ENCODE measurements at places on chromosomes 16 and 17.

DNA sequence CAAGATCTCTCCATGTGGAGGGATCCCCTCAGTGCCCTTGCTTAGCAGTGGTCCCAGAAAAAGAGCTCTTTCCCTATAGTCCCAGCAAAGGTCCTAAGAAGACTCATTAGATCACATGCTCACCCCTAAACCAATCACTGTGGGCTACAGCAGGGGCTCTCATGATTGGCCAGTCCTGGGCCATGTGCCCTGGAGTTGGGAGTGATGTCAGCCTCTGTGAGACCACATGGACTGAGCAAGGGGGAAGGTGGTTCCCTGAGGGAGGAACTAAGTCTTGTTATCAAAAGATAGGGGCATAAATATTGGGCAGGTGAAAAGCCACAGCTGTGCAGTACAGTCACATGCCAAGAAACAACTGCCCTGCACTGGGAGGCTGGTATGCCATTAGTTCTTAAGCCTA, 51.3 kb downstream of the SCNN1B start:
- DNase-seq = no peak

- DNase-seq = no peak
Measured at GRCh38 chr17:75498039-75498725, 17.2 kb downstream of the CASKIN2 start.

DNA sequence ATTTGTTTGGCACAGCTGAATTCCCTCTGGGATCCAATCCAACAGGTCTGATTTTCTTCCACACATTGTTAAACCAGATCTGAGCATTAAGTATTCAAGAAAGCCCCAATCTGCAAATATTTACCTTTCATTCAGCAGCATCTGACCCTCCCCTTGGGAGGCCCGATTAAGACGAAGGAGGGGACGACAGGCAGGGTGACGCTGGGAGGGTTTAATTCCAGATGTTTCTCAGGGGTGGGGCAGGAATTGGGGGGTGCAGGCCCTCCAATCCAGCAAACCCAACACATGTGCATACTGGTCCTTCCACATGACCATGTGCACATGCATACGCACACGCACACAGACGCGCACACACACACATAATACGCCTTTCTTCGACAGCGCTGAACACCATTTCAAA, 240.5 kb downstream of the GSG1L start:
- peak; percentile 15 for DNase-seq

DNA sequence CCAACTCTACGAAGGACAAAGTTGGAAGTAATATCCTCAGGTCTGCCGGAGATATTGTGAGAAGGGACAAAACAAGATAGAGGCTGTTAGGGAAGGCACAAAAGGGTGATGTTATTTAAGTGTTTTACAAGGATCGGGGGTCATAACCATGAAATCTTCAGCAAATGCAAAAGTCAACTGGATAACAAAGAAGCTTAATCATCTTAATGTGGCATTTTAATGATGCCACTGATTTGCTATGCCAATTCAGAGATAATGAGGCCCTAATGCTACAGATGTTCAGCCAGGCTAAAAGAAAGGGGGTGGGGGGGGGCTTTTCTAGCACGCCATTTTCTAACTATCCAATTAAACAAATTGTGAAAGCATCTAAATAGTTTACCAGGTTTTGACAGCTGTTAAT, 63.1 kb downstream of the IKZF3 start:
- no peak for DNase-seq

- no peak for DNase-seq
Measured at GRCh38 chr17:76996741-76997694, 128.8 kb downstream of the MGAT5B start.

DNA sequence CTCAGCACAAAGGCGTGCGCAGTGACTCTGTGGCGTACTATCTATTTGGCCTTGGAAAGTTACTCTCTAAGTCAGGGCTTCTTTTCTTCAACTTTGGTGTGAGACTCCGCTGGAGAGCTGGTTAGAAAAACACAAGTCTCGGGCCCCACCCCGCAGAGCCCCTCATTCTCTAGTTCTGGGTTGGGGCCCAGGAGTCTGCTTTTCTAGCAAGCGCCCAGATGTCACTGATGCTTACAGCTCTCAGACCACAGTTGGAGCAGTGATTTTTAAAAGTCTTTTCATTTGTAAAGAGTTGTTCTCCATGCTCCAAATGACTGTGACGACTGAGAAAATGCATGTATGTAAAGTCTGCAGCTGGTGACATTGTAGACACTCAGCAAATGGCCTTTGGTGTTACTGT, 582.3 kb downstream of the WWOX start:
- DNase-seq = no peak

DNA sequence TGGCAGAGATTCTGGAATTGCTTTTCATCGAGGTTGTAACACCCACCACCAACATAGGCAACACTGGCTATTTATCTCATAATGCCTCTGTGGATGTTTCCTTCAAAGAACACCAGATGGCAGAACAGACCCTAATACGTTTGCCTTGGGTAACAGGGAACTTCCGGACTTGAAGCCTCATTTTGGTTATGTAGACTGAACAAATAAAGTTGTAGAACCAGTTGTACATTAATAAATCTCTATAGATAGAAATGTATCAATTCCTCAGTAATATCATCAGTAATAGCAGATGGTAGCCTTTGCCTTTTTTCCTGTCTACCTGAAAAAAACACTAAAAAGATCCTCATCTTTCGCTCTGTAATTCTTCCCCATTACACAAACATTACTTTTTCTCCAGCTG, 25.9 kb upstream of the APOH start:
- peak; percentile 93 for DNase-seq

DNA sequence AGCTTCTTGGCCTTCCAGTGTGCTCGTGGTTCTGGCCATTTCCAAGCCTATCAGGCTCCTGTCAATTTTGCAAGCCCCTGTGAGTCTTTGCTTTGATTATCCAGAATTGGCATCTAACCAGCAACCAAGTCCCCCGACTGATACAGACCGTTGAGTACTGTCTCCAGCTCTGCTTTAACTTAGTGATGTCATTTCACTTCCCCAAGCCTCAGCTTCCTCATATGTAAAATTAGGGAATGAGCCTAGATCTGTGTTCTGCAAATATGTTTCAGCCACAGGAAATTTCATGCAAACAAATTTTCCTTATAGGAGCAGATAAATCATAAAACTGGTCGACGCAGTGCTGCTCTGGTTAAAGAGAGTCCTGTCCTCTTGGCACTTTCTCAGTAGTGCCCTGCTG, 60.1 kb upstream of the WSB1 start:
- DNase-seq = no peak

DNA sequence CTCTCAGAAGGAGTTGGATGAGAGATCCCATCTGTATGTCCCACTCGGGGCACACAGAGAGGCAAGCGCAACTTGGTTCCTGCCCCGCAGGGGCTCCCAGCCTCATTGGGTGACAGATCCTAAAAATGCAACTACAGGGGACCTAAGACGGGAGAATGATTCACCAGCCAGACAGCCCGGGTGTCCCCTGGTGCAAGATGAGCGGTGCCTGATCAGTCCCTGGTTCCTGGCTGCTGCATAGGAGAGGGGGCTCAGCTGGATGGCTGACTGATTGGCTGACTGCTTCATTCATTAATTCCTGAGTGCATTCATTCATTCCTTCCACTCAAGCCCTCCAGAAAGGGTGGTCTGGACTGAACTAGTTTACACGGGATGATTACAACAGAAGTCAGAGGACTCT, 22.0 kb downstream of the WNT3 start:
- no peak for DNase-seq

DNA sequence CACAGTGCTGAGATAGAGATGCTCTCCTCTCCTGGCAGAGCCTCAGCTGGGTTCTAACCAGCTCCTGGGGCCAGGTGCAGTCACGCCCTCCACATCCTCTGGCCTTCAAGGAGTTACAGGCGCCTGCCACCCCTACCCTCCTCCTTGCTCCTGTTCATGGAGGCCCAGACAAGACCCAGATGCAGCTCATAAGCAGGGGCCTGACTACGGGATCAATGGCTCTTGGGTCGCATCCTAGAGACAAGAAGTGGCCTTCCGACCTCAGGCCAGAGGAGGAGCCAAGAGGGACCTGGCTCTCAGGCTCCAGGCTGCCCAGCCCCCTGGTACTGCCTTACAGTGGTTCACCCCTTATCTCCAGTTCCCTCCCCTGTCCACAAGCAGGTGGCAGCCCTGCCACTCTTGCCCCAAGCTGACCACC, 23.0 kb downstream of the ARHGAP27 start:
- no peak for DNase-seq

DNA sequence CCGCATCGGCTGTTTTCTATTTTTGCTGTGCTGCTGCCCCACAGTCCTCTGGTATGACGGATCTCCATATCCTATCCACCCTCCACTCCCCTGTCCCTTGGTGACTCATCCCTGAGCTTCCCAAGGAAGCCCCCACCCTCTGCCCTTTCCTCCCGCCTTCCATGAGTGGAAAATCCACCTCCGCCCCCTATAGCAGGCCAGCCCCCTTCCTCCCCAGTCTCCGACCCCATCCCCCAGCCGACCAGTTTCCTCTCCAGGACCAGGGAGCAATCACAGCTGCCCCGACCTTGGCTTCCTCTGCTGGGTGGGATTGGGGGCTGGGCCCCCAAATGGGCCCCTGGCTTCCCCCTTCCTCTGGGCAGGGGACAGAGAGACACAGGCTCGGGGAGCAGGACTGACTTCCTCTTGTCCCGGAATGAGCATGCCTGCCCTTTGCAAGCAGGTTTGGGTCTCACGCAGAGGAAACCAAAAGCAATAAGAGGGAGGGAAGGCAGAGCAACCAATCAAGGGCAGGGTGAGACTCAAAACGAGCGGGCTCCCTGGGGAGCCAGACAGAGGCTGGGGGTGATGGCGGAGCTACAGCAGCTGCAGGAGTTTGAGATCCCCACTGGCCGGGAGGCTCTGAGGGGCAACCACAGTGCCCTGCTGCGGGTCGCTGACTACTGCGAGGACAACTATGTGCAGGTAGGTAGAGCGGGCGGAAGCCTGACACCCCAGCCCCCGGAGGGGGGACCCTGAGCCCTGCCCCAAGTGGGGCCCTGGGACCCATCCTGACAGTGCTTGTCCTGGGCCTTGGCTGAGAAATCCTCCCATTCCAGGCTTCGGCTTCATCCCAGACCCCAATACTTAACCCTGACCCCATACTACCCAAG, at the start of the genes ABI3 and GNGT2:
ABI3 (plus strand) TSS at position 550 of the 872 bp plus-strand sequence; CDS start at position 568, 18 bp downstream.
GNGT2 (minus strand) TSS at position 417 of the 872 bp plus-strand sequence. CDS start 3,152 bp downstream, outside the sequence.
- no peak for DNase-seq

GRCh38 chr16:3065742-3066439, 451 bp downstream of the IL32 start:
- no peak for DNase-seq

- no peak for DNase-seq
Measured at GRCh38 chr17:81719410-81720266, 7.6 kb downstream of the SLC25A10 start.

GRCh38 chr16:52203096-52203495, 343.8 kb downstream of the TOX3 start:
- no peak for DNase-seq

DNA sequence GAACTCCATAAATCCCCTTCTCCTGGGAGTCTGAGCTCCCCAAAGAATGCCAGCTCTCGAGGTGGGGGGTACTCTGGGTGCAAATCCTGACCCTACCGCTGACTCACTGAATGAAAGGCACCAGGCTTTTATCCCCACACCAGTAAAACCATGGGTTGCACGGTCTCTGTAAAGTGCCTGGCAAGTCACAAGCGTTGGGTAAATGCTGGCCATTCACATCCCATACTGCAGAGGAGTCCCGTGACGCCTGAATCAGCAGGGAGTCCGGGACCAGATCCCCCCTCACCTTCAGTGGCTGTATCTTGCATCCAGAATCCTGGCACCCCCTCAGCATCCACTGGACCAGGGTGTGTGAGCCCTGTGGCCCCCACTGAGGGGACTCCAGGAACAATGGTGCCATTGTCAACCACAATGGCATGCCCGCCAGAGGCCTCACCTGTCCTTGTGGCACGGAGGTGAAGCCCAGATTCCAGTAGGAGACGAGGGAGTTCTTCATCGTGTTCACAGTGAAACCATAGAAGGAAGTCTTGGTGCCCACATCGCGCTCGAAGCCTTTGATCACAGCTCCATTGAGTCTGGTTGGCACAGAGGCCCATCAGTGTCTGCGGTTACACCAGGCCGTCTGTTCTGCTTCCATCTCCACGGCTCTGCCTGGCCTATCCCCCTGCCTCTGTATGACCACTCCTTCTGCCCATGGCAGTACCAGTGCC, 13.3 kb downstream of the ST6GALNAC2 start:
- DNase-seq = no peak

GRCh38 chr16:28293601-28293960, 1.3 kb downstream of the SBK1 start:
- no peak for DNase-seq

DNA sequence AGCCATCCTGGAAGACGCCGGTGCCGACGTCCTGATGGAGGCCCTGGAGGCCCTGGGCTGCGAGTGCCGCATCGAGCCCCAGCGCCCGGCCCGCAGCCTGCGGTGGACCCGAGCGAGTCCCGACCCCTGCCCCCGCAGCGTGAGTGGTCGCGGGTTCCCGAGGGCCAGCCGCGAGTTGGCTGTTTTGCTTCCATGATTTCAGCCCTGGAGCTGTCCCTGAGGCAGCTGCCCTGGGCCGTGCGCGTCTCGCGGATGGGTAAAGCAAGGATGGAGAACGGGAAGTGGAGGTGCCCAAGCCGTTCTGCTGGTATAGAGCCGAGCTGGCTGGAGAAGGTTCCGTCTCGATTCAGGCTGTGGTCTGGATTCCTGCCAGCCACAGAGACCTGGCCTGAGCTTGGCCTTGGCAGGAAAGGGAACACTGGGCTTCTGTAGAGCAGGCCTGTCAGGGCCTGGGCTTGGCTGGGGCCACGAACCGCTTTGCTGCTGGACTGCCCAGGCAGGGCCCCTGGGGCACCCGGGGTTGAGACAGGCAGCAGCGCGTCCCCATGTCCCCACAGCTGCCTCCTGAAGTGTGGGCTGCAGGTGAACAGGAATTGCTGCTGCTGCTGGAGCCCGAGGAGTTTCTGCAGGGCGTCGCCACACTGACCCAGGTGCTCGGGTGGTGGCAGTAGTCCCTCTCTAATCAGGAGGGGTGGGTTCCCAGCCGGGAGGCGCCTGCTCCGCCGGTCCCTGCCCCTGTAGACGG, 941 bp upstream of the MRPS34 start:
- no peak for DNase-seq

GRCh38 chr16:49731911-49732310, 124.0 kb downstream of the ZNF423 start:
- no peak for DNase-seq

DNA sequence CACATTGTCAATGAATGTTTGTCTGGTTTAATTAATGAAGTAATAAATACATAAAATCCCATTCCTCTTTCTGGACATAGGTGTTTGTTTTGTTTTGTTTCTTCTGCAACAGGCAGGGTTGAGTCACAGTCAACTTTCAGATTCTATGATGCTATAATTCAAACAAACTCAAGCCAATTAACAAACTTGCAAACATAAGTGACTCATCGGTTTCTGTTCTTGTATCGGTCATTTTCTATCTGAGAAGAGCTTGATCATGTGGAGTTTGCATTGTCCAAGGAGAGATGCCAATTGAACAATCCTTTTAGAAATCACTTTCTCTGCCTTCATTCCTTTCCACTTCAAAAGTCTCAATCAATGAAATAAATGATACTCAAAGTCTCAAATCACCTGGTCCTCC, 294.2 kb upstream of the C16orf82 start:
- no peak for DNase-seq

GRCh38 chr17:9200699-9201359, 179.5 kb downstream of the NTN1 start:
- DNase-seq = no peak
